ENCODE measurements at places on chromosomes 3 and 15.

- DNase-seq: no peak
Measured at GRCh38 chr3:15439476-15439875, 12.1 kb downstream of the EAF1 start.

DNA sequence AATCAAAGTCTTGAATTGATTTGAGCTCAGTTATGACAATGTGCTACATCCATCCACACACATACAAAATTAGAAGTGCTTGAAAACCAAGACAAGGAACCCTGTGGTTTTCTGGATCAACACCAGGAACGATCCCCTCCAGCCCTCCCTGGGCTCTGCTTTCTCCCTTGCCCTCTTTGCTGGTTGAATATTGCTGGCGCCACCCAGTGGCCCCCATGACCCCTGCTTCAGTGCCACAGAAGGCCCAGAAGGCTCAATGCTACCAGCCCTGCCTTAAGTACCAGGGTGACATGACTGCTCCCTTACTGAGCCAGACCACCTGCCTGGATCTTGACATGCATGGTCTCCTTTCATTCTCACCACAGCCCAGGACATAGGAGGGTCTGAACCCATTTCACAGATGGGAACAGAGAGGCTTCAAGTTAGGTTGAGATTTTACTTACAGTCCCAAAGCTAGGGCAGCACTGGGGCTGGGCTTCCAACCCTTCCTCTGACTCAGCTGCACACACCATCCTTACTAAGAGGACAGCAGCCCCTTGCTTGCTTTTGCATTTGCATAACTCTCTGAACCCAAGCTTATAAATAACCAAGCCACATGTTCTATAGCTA lies 15.0 kb downstream of the IL12A start:
- no peak for DNase-seq

DNA sequence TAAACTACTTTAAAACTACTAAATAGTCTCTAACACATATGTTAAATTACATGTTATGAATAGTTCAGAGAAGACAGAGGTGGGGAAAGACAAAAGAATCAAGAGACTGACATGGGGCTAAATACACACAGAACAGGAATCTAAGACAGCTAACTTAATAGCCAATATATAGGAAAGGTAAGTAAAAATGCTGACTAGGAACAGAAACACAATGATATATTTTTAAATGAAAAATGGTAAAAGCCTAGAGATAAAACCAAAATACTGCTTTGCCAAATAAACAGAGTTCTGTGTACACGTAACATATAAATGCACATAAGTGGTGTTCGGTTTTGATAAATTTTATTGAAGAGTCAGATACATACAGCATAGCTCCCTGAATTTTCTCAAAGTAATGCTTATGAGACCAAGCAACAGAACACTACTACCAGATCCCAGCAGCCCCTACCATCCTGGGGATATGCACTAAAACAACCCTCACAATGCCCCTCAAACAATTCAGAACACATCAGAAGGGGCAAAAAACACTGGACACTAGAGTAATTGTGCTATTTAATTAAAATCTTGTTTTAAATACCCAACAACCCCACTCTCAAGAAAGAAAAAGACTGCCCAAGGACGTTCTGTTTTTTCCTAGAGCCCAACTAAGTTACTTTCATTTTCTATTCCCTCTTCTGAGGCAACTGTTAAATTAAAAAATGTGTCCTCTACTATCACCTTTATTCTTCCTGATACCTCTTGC lies 121.1 kb downstream of the ADAM10 start:
- DNase-seq: no peak

- no peak for DNase-seq
Measured at GRCh38 chr3:42402394-42403096, 7.9 kb downstream of the LYZL4 start.

DNA sequence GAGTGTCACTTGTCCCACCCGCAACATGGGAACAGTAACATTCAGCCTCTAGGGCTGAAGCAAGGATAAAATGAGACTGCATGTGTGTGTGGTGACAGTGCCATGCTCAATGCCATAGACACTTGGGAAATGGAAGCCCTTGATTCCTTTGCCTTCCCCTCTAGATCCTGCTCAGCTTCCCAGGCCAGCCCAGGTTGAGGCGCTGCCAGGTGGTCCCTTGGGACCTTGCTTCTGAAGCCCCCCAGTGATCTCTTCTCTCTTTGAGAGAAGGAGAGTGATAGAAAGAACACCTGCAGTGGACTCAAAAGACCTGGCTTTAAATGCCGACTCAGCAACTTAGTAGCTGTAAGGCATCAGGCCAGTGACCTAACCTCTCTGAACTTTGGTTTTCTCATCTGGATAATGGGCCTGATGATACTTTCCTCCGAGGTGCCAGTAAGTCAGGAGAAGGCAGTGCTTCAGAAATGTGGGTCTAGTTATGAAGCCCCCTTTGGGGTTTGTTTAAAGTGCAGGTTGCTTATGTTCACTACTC lies 144.5 kb downstream of the RPLP1 start:
- DNase-seq: no peak

GRCh38 chr3:146625186-146625775 lies 20.1 kb upstream of the PLSCR5 start:
- no peak for DNase-seq

DNA sequence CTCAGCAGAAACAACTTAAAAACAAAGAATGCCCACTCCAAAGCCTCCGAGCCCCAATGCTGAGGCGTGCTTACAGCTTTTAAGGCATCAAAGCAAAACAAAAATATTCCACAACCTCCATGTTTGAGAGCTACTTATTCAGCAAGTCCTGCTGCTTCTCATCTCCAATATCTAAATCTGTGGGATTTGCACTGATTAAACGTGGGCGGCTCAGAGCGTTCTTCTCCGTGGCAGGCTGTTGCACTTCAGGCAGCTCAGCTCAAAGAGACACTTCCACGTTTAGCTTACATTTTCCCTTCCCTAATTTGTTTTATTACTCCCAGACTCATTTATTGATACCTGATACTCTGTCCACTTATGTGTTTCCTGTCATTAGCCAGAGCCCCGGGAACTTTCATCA lies 282.6 kb upstream of the MCTP2 start:
- DNase-seq: no peak

DNA sequence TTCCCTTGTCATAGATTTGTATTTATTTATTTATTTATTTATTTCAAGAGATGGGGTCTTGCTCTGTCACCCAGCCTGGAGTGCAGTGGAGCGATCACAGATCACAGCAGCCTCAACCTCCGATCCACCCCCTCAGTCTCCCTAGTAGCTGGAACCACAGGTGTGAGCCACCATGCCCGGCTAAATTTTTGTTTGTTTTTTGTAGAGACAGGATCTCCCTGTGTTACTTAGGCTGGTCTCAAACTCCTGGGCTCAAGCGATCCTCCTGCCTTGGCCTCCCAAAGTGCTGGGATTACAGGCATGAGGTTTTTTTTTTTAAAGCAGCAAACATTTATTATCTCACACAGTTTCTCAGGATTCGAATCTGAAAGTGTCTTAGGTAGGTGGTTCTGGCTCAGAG lies 2.5 kb downstream of the TTBK2 start:
- no peak for DNase-seq

DNA sequence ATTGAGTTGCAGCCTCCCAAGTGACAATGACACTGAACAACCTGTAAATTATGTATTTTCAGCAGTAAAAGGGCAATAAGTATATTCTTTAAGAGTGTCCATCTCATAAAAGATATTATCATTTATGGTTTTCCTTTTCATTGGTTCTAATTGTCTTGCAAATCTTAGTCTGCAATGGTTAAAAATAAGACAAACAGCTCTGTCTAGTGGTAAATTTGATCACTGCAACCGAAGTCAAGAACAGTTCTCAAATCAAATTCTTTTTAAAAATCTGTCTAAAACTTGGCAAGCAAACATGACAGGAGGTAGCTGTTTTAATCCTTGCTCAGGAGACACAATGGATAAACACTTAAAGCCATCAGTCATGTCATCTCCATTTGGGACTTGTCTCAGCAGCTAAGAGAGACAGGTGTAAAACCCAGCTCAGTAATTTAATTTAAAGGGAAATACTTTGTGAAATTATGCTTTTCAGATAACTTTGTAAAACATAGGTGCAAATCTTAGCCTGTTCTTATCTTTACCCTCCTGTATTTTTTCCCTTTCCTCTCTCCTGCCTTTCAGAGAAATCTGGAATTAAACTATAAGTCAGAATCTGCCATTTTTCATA lies 150.3 kb upstream of the ARHGEF26 start:
- DNase-seq: no peak

GRCh38 chr15:29514926-29515325 lies 245.3 kb upstream of the NSMCE3 start:
- no peak for DNase-seq

DNA sequence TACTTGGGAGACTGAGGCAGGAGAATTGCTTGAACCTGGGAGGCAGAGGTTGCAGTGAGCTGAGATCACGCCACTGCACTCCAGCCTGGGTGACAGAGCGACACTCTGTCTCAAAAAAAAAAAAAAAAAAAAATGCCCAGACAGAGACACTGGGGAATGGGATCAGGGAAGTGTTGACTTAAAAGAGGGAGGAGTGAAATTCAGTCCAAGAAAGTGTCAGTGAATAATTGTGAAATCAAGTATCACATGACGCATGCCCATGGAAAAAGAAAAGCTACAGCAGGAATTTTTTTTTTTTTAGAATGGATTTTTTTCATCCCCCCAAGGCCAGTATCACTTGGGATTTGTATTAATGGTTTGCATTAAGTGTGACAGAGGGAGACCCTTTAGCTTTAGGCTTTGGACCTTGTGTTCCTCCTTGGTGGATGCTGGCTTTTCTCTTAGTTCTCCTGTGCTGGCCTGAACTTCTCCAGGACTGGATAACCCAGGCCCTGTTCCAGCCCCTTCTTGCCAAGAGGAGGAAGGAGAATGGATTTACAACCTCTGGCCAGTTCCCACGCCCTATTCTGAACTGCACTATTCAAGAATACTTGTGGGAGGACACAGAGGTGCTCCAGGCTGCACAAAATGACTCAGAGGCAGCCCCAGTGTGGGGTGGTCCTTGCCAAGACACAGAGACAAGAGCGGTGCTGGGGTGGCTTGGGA lies 36.7 kb upstream of the ZNF774 start:
- no peak for DNase-seq

GRCh38 chr3:171095063-171095462 lies 68.5 kb upstream of the SLC2A2 start:
- DNase-seq: no peak

Data from activated CD4-positive, alpha-beta T cell treated with anti-CD3 and anti-CD28 coated beads for 4 hours (primary cell).